ENCODE measurements at places on chromosomes 12 and 14.
A peak's percentile ranks its signal among the peaks of the same experiment; 100 is the strongest.

DNA sequence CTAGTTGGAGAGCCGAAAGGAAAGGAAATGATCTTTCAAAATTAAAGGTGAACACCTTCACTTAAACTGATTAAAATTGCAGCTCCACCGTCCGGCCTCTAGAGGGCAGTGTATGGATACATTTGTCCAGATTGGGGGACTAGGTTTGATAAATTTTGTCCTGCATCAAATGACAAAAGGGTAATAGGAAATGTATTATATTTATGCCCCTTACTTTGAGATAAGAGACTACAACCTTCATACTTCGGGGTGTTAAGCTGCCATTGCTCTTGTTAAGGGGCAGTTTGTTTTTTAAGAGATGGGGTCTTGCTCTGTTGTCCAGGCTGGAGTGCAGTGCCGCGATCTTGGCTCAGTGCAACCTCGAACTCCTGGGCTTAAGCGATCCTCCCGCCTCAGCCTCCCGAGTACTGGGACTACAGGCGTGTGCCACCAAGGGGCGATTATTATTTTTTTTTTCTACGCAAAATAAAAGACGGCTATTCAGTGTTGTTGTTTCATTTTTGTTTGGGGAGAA is 818 bp upstream of the SUOX start:
- peak; percentile 65 for DNase-seq

GRCh38 chr12:131918311-131919050 is 10.6 kb upstream of the PUS1 start:
- DNase-seq: no peak

- DNase-seq: no peak
Measured at GRCh38 chr12:109677279-109677691, 36.3 kb upstream of the FAM222A start.

DNA sequence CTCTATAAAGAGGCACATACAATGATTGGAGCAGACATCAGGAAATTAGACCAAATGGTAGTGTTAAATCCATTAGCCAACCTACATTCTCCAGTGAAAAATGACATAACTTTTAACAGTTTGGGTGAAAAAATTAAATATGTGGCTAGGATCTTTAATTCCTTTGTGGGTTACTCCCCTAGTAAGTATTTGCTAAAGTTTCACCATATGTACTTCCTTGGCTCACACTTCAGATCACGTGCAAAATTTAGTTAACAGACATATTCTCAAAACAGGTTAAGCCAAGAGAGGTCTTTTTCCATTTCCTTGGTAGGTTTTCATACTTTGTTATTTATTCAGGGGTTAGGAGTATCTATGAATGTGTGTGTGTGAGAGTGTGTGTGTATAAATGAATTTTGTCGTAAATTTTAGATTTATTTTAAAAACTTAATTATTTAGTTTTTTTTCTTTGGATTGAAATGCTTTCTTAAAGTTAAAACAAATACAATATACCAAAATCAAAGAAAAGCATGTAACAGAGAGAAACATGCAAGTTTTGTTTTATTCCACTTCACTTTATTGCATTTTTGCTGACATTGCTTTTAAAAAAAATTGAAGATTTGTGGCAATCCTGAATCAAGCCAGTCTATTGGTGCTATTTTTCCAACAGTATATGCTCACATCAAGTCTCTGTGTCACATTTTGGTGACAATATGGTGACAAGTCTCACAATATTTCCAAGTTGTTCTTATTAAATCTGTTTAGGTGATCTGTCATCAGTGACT is 258.7 kb downstream of the FLRT2 start:
- peak; percentile 3 for DNase-seq

- no peak for DNase-seq
Measured at GRCh38 chr12:56126732-56127239, 1.3 kb upstream of the ESYT1 start.

DNA sequence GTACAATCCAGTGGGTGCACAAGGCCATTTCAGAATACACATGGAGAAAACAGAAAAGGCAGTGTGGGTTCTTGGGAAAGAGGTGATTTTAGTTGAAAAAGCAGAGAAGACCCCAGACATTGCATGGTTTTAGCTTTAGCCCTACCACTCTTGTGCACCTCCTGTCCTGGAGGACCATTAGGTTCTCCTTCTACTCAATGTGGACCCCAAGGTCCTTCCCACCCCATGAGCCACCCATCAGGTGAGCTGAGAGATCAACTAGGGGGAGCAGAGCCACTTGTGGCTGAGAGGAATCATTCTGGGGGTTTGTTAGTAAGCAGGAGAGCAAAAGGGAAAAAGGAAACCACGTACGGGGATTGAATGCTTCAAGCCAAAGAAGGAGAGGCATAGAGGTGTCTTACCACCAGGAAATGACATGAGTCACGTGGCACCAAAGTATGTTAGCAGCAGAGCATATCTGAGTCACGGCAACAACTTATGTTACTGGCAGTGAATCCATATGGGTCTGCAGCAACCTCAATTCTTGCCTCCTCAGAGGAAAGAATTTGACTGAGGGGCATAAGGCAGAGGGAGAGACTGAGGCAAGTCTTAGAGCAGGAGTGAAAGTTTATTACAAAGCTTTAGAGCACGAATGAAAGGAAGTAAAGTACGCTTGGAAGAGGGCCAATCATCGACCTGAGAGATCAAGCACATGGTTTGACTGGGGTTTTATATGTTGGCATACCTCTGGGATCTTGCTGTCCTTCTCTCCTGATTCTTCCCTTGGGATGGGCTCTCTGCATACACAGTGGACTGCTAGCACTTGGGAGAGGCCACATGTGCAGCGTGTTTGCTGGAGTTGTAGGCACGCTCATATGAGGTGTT is 73.9 kb downstream of the HSD17B6 start:
- peak; percentile 75 for DNase-seq

DNA sequence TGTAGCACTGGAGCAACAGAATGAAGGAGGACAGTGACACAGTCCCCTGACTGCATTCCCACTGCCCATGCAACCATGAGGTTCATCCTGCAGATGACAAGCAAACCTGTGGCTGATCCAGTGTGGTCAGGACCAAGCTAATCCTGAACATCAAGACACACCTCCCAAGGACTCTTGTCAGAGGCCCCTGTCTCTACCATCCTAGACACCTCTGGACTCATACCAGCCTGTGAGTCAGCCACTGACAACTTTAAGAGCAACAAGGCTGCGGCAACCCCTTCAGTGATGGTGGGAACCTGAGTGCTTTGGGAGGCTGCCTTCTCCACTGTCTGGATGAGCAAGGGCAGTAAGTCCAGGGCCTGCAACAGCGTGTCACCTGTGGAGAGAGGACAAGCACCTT is 24.6 kb downstream of the GCN1 start:
- no peak for DNase-seq

GRCh38 chr12:56118688-56119357 is 757 bp downstream of the ZC3H10 start:
- DNase-seq: no peak

GRCh38 chr14:82796086-82796485 is 1262.4 kb upstream of the SEL1L start:
- DNase-seq: no peak

- no peak for DNase-seq
Measured at GRCh38 chr12:69397978-69398377, 38.4 kb downstream of the YEATS4 start.

DNA sequence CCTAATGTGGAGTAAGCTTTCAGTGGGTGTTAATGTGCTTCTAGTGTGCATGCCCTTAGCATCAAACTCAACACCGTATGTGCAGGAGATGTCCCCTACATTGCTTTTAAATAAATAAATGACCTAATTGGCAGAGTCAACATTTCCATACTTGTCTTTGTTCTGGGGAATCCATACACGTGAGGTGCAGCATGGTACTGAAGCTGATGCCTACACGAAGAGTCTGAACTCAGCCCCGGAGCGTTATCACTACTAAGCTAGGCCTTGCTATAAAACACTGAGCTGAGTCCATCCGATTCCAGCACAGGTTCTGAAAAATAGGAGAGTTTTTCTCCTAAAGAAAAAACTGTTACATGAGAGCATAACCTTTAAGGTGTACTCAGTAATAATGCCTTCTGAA is 125.0 kb upstream of the DYRK2 start:
- no peak for DNase-seq

DNA sequence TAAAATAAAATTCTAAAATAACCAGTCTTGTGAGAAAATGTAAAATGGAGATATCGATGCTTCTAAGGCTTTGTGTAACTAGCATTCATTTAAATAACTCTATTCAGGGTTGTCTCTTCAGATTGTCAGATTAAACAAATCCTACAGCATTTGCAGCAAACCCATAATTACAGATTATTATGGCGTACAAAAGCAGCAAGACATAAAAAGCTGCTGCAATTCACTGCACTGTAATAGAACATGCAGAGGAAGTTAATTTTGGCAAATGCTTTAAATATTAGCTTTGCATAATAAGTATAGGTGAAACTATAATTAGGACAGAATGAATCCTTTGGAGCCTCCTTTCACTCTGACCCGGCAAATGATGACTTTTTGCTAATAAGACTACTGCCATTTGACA is 98.3 kb downstream of the INSM2 start:
- no peak for DNase-seq

DNA sequence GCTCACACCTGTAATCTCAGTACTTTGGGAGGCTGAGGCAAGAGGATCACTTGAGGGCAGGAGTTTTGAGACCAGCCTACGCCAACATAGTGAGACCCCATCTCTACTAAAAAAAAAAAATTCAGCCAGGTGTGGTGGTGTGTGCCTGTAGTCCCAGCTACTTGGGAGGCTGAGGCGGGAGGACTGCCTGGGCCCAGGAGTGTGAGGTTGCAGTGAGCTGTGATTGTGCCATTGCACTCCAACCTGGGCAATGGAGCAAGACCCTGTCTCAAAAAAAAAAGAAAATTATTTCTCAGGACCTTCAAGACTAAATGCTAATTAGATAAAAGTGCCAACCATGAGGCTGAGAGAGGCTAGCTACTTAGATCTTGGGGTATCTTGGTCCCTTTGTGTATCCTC is 23.5 kb downstream of the OTUB2 start:
- no peak for DNase-seq

DNA sequence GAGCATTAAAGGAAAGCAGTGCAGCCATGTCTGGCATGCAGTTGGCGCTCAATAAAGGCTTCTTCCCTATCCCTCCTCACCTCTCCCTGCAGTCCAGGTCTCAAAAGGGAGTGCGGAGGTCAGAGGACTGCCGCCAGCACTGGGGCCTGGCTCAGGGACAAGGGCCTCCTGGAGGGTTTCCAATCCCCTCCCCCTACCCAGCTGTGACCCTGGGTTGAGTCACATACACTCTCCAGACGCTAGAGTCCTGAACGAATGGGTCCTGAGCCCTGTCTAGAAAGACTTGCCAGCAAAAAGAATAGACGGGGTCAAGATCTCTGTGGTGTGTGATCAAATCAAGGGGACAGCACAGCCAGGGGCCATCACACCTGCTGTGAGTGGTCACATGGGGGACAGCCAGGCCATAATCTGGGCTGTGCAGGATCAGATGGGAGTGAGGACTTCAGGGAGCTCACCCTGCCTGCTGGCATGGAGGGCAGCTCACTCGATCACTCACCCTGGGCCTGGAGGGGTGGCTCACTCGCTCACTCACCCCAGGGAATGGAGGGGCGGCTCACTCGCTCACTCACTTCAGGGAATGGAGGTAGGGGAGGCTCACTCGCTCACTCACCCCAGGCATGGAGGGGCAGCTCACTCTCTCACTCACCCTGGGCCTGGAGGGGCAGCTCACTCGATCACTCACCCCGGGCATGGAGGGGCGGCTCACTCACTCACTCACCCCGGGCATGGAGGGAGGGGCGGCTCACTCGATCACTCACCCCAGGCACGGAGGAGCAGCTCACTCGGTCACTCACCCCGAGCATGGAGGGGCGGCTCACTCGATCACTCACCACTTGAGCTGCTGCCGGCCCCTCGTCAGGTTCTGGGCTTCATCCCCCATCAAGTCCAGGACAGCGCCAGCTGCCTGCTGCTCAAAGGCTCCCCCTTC is 12.8 kb downstream of the CFAP73 start:
- peak; percentile 43 for DNase-seq

GRCh38 chr14:92880351-92880750 is 42.6 kb upstream of the CHGA start:
- DNase-seq: no peak

DNA sequence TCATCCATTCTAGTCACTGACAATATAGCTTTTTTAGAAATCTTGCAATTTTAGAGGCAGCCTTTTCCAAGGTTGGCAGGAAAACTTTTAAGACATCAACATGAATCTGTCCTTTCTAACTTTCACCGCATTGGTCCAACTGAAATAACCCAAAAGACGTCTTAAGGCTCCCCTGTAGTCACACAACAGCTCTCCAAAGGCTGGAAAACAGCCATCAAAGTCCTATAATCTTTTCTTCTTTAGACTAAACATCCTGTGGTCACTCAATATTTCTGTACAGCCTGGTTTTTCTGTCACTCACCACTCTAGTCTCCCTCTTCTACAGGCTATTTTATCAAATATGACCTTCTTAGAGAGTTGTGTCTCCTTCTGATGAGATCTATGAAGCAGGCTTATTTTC is 4.5 kb upstream of the PTPRB start:
- no peak for DNase-seq

DNA sequence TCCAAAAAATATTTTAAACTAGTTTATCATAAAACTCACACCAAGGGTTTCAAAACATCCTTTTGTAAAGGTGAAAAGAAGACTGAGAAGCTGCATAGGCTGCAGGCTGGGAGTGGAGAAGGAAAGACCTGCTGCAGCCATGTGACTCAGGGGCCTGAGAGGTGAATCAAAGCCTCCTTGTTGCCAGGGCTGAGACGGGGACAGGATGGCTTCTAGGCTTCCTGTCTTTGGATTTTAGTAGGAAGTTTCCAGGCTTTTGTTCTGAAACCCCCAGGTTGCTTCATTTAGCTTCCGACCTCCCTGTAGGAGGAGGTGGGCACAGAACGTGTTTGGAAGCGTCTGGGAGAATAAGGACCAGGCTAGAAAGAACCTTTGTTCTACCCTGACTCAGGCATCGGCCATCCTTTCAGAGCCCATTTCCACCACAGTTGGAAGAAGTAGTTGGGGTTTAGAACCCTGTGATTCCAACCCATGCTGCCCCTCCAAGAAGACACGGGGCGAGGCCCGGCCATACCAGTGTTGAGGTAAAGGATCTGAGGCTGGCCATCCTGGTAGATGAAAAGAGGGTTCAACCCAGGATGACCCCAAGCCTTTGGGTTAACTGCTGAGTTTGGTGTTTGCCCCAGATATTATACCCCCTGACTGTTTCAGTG is 122.4 kb downstream of the SLC25A47 start:
- DNase-seq: no peak

DNA sequence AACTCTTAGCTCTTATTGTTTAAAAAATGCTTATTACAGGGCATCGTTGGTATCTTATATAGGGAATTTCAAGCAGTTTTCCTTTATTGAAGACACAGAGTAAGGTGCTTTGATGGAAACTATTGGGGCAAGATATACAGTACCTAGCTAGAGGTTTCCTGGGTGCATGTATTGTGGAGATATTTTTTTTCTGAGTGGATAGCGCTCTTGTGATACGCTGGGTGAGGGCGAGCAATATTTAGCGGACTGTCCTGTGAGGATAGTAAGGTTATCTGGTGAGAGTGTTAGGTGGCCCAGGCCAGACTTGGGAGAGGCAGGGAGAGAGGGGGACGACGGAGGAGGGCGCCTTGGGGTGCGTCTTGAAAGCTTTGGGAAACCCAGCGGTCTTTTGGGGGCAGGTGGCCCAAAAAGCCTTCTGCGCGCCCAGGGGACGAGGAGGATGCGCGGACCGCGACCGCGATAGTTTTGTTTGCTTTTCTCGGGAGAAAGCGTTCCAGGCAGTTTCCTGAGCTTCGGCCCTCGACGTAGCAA is 596 bp upstream of the BICD1 start:
- no peak for DNase-seq

GRCh38 chr12:106098691-106099200 is 40.0 kb downstream of the NUAK1 start:
- no peak for DNase-seq

- no peak for DNase-seq
Measured at GRCh38 chr12:64631197-64631596, 20.9 kb downstream of the RASSF3 start.

GRCh38 chr14:73778736-73779135 is 64.6 kb upstream of the PNMA1 start:
- DNase-seq: no peak
